Right ventricle myocardium superior (tissue), 1 donor: ENCODE measurements at places on chromosomes 6 and 20. TPM values are rescaled to one million over a fixed set of nuclear protein-coding genes. Genes with fewer than 3 reads are reported as not detected.

The PDCD2 gene
- total RNA-seq: 26.2 TPM

The CRISP3 gene
- total RNA-seq: not detected

The F13A1 gene
- total RNA-seq: 136 TPM

The PRDM1 gene
- 1.1 TPM for total RNA-seq

The CYP39A1 gene
- total RNA-seq: 4.7 TPM

The UNC93A gene
- total RNA-seq: not detected

The HEY2 gene
- total RNA-seq: 60.6 TPM
